ENCODE measurements at places on chromosomes 16 and 17. TPM values are rescaled to one million over a fixed set of nuclear protein-coding genes. Genes with fewer than 3 reads are reported as not detected.

- no peak for DNase-seq
These were observed 14.4 kb downstream of the RHOT1 start for GRCh38 chr17:32156656-32157055.

DNA sequence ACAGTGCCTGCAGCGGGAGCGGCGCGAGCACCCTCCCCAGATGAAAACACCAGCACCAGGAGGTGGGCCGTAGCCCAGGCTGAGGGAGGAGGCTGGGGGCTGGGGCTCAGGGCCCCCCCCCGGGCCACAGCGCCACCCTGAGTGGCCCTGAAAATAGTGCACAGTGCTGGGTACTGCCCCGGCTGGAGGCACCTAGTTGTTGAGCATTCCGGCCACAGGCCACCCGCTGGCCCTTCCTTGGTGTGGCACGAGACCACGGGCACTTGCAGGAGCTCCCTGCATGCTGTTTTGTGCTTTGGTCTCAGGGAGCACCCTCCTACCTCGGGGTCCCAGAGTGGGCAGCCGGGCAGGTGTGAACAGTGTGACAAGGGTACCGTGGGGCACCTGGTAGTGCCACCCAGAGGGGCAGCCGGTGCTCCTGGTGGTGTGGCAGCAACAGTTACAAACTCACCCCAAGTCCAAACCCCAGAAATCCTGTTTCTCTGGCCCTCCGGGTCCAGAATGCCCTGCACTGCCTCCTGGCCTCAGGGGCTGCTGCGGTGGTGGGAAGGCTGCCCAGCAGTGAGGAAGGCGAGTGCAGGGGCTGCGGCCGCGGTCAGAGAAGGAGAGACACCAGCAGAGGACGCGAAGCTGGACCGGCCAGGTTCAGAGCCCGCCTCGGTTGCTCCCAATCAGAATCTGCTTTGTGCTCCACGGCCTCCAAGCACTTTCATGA is 11.9 kb downstream of the FSCN2 start:
- no peak for DNase-seq

DNA sequence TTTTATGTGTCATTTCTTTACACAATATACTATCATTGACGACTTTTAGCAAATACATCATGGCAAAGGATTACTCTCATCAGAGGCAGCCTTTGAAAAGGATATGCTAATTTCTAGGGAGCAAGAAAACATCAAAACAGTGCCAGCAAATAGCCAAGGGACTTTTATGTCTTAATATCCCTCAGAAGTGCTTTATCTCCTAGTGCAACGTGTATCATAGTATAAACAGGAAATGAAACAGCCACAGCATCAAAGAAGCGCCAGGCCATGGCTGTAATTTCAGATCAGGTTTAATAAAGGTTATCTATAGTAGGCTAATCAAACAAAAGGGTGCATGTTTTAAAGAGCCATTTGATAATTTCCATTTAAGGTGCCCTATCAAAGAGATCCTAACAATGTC is 159.9 kb downstream of the AXIN2 start:
- no peak for DNase-seq

- no peak for DNase-seq
These were observed 80.7 kb downstream of the CDK5R1 start for GRCh38 chr17:32567511-32567910.

GRCh38 chr16:81657781-81658180 is 121.3 kb upstream of the PLCG2 start:
- DNase-seq: no peak

SOCS7 gene
- total RNA-seq: 9.3 TPM

DNA sequence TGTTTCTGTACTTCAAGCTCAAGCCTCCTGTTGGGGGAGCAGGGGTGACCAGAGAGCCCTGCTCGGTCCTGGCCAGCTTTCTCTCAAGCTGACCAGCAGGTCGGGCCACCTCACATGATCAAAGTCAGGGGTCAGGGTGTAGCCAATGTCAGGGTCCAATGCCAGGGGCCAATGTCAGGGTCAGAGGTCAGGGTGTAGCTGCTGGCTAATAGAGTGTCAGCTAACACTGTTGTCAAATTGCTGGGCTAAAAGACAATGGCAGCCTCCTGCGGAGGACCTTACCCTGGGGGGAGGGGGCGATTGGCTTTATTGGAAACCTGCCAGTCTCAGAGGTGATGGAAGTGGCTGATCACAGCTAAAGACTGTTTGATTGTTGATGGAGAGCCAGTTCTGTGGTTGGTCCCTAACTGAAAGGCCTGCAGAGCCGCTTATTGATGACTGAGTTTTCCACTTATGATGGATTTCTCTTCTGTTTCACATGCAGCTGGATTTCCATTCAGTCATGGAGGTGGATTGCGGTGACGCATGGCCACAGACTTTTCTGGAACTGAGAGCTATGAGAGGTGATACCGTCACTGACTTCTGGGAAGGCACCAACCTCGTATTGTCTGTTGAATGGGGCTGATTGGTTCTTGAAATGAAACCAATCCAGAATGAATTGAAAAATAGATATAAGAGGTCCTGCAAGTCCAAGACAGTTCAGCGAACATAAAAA is 97.4 kb upstream of the ZFHX3 start:
- DNase-seq: no peak

ALDH3A1 gene
- total RNA-seq: not detected

LPO gene
- total RNA-seq: not detected

PLCD3 gene
- total RNA-seq: 107 TPM

Data from epithelial cell of proximal tubule (primary cell).